ENCODE measurements at places on chromosomes 5 and 9. TPM values are rescaled to one million over a fixed set of nuclear protein-coding genes. Genes with fewer than 3 reads are reported as not detected.

Gene SLC6A7
- polyA plus RNA-seq = not detected

DNA sequence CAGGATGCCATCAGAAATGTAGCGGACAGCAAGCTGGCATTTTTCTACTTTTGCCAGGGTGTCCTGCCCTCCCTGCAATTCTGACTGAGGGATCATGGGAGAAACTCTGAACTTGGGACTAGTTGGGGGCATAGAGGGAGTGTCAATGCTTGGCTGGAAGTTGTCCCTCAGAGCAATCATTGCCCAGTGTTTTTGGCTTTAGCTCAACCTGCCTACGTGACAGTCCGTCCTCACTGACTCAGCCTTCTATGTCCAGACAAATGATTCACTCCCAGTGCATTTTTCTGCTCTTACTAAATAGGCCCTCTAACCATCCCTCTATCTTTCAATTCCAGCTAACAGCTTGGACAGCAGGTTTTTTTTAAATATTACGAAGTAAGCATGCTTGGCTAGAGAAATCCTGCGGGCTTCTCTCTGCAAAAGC lies 627.4 kb downstream of the TLR4 start:
- no peak for DNase-seq

GRCh38 chr5:154997746-154998145 lies 15.8 kb upstream of the KIF4B start:
- DNase-seq = no peak

GRCh38 chr5:31769530-31769929 lies 130.6 kb downstream of the PDZD2 start:
- DNase-seq = no peak
